ENCODE measurements at places on chromosomes 2 and 18.

DNA sequence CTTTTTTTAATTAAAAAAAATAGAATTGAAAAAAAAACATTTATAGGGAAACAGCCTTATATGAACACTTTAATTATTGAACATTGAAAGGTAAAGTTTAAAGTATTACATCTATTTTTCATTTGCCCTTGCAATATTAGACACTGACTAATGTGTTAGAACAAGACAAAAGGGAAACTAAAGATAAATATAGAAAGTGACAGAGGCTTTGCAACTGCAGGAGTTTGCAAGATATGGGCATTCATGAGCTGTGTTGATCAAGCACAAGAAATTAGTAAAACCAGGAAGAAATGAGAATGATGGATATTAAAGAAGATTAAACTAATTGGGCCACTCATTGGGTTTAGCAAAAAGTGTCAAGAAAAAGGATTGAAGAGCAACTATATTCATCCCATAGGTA, 1097.7 kb upstream of the CELF4 start:
- DNase-seq = no peak

GRCh38 chr2:95234816-95235215, 27.5 kb downstream of the ZNF892 start:
- no peak for DNase-seq

- DNase-seq = no peak
These were observed 46.9 kb downstream of the PDE11A start for GRCh38 chr2:178025551-178026185.

- DNase-seq = no peak
These were observed 70.1 kb downstream of the GTF3C3 start for GRCh38 chr2:196729418-196729817.

DNA sequence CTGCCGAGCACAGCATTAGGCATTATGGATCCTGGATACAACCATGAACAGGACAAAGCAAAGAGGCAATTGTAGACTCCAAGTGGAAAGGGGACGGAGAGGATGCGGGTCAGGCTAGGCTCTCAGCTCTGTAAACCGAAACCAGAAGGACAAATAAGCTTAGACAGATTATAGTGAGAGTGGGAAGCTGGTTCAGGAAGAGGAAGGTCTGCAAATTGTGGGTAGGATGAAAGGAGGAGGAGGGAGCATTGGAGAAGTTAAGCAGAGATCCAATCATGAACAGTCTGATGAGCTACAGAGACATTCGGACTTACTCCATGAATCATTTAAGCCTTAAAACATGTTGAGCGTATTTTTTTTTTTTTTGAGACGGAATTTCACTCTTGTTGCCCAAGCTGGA, 3.0 kb downstream of the MSH6 start:
- DNase-seq = no peak

- DNase-seq = no peak
These were observed 230.2 kb downstream of the KCNE4 start for GRCh38 chr2:223282221-223282620.

DNA sequence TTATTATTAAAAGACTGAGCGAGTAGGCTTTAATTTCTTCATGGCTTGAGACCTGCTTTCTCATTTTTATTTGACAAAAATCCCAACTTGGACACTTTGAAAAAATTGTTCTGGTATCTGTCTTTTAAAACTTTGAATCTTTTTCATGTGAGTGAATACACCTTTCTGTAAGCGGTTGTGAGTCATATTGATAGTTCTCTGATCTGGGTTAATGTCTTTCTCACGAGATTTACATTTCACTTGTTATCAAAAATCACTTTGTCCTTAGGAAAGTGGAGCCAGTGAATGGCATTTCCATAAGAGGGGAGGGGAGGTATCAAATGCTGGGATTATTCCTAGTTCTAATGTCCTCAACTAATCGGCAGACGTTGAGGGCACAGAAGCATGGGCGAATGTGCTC, 36.3 kb downstream of the ATP9B start:
- DNase-seq = no peak

DNA sequence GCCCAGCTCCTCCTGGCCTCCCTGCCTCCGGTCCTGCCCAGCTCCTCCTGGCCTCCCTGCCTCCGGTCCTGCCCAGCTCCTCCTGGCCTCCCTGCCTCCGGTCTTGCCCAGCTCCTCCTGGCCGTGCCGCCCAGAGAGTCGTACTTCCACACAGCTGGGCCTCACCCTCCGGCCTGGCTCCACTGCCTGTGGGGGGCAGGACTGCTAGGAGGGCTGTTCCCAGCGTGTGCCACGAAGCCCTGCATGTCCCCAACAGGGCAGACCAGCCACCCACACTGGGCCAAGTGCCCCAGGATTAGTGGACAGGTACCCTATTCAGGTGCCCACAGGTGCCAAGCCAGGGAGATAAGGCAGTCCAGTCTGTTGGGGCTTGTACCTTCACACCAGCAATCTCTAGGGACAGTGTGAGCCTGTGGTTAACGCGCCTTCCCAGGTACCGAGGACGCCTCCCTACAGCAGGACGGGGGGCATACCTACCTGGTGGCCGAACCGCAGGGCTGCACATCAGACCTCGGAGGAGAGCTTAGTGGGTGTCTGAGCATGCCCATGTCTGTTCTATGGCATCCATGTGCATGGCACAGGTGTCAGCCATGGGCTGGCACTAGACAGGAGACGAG, 5.3 kb downstream of the GPC1 start:
- DNase-seq = no peak

DNA sequence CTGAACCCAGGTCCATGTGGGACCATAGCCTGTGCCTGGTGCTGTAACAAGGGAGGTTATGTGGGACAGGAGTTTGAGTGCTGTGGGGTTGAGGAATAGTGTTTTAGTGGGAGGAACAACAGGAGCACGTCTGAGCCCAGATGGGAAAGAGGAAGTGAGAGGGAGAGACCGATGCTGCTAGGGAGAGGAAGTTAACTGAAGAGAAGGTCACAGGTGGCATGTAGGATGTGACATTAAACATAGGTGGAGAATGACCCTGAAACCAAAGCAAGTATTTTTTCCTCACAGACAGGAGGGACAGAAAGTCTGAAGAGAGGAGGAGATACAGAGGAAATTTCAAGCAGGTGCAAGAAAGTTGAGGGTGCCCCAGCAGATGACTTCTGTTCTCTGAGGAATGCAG, 87.8 kb downstream of the ACOXL start:
- DNase-seq = no peak

- DNase-seq = no peak
These were observed 796.7 kb upstream of the CELF4 start for GRCh38 chr18:38362286-38362792.

- no peak for DNase-seq
These were observed 40.8 kb upstream of the GRB14 start for GRCh38 chr2:164662066-164662465.

GRCh38 chr2:218322768-218323525, 30.6 kb upstream of the TMBIM1 start:
- peak; percentile 21 for DNase-seq

- no peak for DNase-seq
These were observed 440.7 kb upstream of the MMADHC start for GRCh38 chr2:150028322-150028721.

- DNase-seq = no peak
These were observed 142.5 kb downstream of the SPHKAP start for GRCh38 chr2:228038967-228039366.

DNA sequence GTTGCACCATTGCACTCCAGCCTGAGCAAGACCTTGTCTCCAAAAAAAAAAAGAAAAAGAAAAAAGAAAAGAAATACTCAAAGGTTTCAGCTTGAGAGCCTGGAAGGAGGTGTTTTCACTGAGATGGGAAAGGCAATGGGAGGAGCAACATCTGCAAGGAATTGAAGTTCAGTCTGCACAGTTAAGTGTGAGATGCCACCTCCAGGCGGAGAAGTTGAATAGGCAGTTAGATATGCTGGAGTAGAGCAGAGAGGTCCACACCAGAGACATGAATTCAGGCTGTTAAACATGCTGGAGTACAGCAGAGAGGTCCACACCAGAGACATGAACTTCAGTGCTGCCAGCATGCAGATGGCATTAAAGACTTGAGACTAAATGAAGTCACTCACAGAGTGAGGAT, 41.4 kb upstream of the DTNB start:
- DNase-seq = no peak

DNA sequence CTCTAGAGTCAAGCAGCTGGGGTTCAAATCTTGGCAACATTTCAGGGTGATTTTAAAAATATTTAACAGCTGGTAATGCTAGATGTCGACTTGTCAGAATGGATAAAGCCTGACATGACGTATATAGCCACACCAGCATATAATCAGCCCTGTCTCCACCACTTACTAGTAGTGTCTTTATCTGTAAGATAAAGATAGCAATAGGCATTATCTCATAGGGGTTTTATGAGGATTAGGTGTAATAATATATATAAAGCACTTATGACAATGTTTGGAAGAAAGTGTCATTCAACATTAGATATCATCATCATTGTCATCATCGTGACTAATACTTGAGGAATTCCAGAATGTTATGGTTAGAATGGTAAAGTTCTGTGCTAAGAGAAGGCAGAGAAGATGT, 369.0 kb upstream of the CWC22 start:
- no peak for DNase-seq

DNA sequence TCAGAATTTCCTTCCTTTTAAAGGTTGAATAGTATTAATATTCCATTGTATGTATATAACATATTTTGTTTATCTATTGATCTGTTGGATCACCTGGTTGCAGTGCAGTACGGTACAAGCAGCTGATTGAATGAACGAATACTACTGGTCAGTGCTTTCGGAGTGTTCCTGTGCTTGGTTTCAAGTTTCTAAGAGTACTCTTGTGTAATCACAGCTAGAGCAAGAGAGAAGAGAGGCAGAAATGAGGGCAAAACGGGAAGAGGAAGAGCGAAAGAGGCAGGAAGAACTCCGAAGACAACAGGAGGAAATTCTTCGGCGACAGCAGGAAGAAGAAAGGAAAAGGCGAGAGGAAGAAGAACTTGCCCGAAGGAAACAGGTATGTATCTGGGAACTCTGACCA, 40.3 kb upstream of the KCNJ13 start:
- no peak for DNase-seq

- DNase-seq = no peak
These were observed 28.6 kb downstream of the CRACDL start for GRCh38 chr2:98907385-98907784.

GRCh38 chr2:112622528-112622849, 23.2 kb upstream of the SLC20A1 start:
- DNase-seq = no peak

DNA sequence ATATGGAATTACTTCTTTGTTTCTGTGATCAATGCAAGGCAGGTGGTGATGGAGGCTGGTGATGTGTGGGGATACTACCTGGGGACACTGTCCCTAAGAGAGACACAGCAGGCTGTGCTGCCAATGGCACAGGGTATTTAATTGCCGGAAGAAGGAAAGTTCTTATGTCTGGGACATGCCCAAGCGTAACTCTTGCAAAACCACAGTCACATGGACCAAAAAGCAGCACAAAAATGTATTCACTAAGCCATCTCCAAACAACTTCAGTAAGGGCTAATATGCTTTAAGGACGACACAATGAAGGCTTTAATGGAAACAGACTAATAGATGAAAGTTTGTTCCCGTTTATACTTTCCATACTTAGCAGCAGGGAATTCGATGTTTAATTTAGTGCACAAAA, 49.7 kb upstream of the AP1S3 start:
- DNase-seq = no peak

DNA sequence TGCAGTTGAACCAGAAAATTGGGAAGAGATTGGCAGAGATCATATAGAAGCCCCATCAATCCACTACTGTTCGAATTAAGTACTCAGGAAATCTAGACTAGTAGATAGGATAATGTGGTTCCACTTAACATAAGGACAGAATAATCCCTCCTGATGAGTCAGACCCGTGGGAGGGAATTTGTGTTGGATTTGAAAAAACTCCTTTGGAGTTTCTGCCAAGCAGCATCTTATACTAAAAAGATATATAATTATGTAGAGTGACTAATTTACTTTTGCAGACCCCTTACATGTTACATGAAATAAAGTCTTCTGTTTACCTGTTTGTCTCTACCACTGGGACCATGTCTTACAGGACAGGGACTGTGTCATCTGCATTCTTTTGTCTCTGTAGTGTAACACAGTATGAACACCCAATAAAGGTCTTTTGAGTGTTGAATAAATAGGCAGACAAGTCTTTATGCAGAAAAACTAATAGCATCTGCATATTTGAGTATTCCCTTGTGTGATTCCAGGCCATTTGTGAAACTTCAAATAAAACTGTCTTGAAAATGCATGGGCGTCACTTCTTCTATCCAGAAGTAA, 122.6 kb upstream of the DNAJC10 start:
- DNase-seq = no peak

DNA sequence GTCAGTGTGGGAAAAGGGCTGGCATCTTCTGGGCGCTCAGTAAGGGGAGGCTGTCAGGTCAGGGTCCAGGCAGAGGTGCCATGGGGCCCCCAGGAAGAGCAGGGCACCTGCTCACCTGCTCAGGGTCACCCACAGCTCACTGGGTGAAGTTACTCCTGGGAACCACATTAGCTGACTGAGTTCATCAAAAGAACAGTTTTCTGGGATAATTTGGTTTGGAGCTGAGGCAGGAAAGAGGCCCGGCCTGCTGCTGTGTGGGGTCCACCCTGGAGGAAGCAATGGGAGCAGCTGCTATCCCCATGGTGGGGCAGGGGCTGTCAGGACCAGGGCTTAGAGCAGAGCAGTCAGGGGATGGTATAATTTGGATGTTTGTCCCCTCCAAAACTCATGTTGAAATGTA, 97.2 kb upstream of the GPC1 start:
- no peak for DNase-seq

DNA sequence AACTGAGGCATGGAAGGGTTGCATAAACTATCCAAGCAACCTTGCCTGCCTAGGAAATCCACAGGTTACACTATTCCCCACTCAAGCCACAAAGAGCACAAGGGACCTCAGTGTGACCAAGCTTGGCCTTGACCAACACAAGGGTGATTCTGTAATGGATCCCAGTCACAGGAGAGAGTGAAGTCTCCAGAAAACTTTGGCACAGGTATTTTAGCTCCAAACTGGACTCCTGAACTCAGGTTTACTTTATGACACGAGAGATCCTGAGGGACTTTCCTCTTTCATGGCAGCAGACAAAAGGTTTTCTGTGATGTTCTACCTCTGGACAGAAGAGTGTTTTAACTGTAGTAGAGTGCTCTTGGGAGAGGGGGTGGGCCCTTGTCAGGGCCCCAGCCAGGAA, 169.2 kb downstream of the TRABD2A start:
- DNase-seq = no peak

- no peak for DNase-seq
These were observed 78.0 kb upstream of the PNPT1 start for GRCh38 chr2:55771612-55772011.

GRCh38 chr18:37712776-37713175, 147.2 kb upstream of the CELF4 start:
- no peak for DNase-seq

GRCh38 chr18:33446604-33447003, 6.1 kb upstream of the CCDC178 start:
- DNase-seq = no peak

DNA sequence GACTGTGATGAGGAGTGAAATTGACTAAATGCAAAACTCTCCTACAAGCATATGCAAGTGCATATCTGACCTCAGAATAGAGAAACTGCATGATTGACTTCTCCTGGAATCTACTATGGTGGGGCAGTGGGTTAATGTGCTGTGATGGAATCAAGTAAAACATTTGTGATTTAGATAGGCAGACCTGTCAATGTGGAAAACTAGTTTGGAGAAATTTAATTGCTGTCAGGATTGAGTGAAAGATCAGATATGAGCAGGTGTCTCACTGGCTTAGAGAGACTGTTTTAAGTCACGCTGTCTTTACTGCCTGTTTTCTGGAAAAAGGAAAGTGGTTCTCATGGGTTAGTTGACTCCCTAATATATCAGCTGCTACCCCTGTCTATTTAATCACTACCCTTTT, 881.0 kb upstream of the CNTNAP5 start:
- no peak for DNase-seq

All from activated naive CD4-positive, alpha-beta T cell (primary cell).